ENCODE measurements at places on chromosomes 16 and 17.

GRCh38 chr16:72098936-72099335 lies 5.3 kb downstream of the DHX38 start:
- no peak for DNase-seq

- DNase-seq: no peak
Observed at GRCh38 chr16:29790949-29791844, 646 bp downstream of the KIF22 start.

GRCh38 chr16:24289166-24289700 lies 33.1 kb downstream of the CACNG3 start:
- no peak for DNase-seq

DNA sequence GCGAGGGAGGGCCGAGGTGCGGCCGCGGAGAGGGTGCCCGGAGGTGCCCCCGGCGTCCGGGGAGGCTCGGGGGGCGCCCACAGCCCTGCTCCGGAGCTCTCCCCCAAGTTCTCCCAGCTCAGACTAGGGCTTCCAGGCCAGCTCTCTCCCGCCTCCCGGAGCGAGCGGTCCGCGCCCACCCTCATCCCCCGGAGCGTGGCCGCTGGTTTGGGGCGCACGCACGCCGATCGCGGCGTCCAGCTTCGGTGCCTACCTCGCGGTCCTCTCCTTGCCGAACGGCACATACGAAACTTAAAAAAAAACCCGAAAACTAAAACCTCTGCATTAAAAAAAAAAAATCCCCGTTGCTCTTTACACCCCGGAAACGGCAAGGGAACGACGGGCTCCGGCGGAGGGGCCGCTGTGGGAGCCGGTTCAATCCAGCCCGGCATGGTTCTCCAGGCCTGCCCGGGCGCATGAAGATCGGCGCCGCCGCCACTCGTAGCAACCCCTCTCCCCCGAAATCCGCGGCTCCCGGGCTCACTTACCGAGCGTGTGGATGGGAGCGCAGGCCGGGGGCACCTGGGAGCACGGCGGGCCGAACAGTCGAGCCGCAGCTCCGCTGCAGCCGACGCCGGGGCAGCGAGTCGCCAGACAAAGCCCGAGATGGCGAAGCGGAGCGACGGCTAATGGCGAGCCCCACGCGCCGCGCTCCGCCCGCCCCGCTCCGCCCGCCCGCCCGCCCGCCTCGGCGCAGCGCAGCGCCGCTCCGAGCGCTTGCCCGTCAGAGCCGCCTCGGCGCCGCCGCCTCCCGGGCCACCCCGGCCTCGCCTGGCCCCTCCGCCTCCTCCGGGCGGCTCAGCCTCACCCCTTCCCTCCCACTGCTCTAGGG lies 973 bp upstream of the UBTF start:
- peak; percentile 78 for DNase-seq

GRCh38 chr16:61590577-61590976 lies 445.7 kb downstream of the CDH8 start:
- no peak for DNase-seq

- peak; percentile 38 for DNase-seq
Observed at GRCh38 chr17:39026980-39027451, 59.8 kb upstream of the FBXO47 start.

DNA sequence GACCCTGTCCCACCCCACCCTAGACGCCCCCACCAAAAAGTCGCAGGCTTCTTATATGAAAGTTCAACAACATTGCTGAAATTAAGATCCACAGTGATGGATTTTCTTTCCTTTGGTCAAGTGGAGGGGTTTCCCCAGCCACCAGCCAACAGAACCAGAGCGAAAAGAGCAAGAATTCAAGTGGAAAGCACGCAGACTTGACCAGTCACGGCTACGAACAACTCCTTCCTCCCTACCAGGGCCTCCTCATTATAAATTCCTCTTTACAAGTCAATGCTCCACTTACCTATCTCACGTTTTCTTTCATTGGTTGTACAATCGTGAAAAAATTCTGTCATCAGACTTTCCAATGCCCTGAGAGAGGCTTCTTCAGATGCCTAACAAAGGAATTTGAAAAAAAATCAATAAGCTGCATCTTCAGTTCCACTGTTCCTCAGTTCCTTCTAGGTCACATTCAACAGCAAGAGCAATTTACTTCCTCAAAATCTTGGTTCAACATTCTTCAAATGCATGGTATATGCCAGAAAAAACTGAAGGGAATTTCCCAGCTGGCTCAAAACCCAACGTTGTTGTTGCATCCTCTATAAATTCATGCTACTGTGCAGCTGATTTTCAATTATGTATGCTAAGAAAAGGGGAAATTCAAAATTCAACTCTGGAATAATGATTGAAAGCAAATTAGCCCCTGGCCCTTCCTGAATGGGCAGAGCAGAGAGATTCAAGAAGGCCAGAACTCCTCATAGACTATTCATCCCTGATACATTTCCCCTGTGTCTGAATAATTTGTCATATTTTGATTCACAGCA lies 30.9 kb downstream of the XPO6 start:
- no peak for DNase-seq

All from kidney (tissue), 22 donors.